Adrenal gland (tissue), 19 donors: ENCODE measurements at places on chromosomes 11 and 22. TPM values are rescaled to one million over a fixed set of nuclear protein-coding genes. Genes with fewer than 3 reads are reported as not detected.

The BCO2 gene
- 59.9 TPM for total RNA-seq

The B3GAT1 gene
- not detected for total RNA-seq

The CECR2 gene
- 1.7 TPM for total RNA-seq

The MUC5AC gene
- not detected for total RNA-seq

The PITPNB gene
- total RNA-seq: 44.6 TPM

The DUSP8 gene
- total RNA-seq: 0.22 TPM

The PAX6 gene
- not detected for total RNA-seq

DNA sequence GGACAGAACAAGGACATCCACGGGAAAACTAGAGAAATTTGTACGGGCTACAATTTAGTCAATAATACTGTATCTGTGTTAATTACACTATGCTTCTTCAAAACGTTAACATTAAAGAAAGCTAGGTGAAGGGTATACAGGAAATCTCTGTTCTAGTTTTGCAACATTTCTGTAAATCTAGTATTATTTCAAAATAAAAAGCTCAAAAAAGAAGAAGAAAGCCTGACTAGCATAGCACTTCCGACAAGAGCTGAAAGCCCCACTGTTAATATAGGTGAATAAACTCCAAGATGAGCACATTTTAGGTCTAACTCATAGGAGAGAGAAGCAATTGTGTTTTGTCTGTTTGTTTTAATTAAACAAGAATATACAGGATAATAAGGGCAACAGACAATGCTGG is 299.7 kb downstream of the TTC28 start:
- no peaks in the 10 kb centered on the region for H3K27me3 ChIP-seq
- no peaks in the 10 kb centered on the region for H3K36me3 ChIP-seq
- DNase-seq: no peak

- DNase-seq: no peak
- H3K4me3 ChIP-seq: no peak overlapping the region
- H3K27ac ChIP-seq: no peak overlapping the region
Observed at GRCh38 chr11:66328031-66328301, 8.3 kb downstream of the RIN1 start.

DNA sequence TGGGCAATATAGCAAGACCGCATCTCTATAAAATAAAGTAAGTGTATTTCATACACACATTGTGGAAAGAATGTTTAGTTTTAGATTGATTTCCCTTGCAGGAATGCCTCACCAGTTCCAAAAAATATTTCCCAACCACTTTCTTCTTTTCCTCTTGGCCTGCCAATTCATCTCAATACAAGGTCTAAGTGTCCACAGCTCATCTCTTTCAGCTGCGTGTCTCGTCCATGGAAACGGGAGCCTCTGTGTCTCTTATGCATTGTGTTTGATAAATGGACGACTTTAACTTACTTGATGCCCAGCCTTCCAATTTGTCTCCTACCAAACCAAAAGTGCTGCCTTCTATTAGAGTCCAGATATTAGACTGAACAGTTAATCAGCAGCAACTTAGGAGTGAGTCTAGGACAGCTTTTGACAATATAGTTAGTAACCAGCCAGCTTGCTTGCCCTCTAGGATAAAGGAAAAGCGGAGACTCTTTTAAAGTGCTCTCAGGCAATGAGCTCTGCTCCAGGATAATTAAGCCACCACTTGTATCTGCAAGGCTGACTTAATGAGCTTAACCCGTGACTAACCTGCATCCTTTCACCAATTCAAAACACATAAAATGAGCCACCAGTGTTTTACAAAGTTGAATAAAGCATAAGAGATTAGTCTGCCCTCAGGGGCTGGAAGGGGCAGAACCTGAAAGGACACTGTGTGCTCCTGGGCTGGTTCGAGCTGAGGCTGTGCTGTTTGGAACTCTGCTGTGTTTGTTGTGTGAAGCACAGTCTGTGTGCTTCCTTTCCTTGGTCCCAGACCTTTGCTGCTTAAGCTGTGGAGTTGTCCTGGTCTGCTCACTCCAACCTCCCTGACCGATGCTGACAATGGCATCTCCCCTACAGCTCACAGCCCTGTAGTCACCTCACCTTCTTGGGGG is 27.5 kb downstream of the FBXO7 start:
- H3K4me3 ChIP-seq: no peak overlapping the region
- H3K36me3 ChIP-seq: no peaks in the 10 kb centered on the region
- no peaks in the 10 kb centered on the region for H3K27me3 ChIP-seq
- DNase-seq: no peak
- H3K4me1 ChIP-seq: peaks cover 7% of the 10 kb centered on the region

DNA sequence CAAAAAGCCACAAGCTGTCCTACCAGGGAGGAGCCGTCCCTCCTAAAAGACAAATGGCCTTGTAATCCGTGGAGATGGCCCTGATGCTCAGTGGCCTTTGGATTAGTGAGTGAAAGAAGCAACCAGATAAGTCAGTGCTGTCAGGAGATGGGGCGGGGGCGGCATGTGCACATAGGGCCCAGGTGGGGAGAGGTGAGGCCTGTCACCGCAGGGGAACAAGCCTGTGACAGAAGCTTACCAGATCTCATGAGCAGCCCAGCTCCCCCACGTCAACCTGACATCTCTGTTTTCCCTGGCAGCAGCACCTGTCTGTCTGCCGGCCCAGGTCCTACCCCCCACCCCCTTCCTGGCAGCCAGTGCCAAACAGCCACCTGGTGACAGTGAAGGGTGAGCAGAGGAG is 162.6 kb downstream of the BUD13 start:
- no peak overlapping the region for H3K27ac ChIP-seq
- no peak overlapping the region for H3K4me3 ChIP-seq
- no peak for DNase-seq
- no peaks in the 10 kb centered on the region for H3K36me3 ChIP-seq

DNA sequence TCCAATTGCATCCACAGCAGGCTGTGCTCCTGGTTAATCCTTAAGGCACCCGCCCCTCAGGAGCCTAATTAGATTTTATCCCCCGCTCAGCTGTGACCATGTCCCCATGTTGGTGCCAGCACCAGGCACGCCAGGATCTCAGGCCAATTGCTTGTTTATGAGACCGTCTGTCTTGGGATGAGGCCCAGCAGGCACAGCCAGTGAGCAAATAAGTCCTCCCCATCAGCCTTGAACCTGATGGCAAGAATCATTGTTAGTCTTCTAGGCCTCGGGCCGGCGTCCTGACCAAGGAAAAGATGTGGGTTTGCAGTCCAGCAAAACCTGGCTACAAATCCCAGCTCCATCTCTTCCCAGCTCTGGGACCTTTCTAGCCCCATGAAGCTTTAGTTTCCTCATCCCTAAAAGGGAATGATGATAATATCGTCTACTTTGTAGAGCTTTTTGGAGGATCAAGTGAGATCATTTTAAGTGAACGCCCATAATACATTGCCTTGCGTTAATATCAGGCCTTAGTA is 57.3 kb downstream of the TP53I11 start:
- H3K4me1 ChIP-seq: peaks cover 18% of the 10 kb centered on the region
- no peaks in the 10 kb centered on the region for H3K27me3 ChIP-seq
- peak overlapping the region; percentile 78 for H3K27ac ChIP-seq
- no peaks in the 10 kb centered on the region for H3K36me3 ChIP-seq
- DNase-seq: peak; percentile 60
- H3K4me3 ChIP-seq: no peak overlapping the region

GRCh38 chr11:102007567-102008437 is 39.4 kb upstream of the CFAP300 start:
- H3K4me3 ChIP-seq: no peak overlapping the region
- no peak for DNase-seq
- no peaks in the 10 kb centered on the region for H3K27me3 ChIP-seq
- no peak overlapping the region for H3K27ac ChIP-seq
- no peaks in the 10 kb centered on the region for H3K36me3 ChIP-seq

DNA sequence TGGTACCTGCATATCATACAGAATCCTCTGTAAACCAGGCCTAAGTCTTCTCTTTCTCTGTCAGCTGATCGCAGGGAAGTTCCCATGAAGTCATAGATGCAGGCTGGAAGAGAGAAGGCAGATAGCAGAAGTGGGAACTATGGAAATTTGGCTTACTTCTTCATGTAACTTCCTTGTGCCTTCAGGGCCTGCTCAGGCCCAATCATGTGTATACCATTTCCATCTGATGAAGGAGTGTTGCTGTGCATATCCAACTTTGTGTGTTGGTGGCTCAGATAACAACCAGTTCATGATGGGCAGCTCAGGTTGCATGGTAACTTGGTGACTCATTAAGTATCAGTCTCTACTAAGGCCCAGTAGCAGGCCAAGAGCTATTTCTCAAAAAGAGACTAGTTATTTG is 53.1 kb upstream of the CEP295 start:
- H3K27me3 ChIP-seq: no peaks in the 10 kb centered on the region
- no peaks in the 10 kb centered on the region for H3K4me1 ChIP-seq
- DNase-seq: no peak

DNA sequence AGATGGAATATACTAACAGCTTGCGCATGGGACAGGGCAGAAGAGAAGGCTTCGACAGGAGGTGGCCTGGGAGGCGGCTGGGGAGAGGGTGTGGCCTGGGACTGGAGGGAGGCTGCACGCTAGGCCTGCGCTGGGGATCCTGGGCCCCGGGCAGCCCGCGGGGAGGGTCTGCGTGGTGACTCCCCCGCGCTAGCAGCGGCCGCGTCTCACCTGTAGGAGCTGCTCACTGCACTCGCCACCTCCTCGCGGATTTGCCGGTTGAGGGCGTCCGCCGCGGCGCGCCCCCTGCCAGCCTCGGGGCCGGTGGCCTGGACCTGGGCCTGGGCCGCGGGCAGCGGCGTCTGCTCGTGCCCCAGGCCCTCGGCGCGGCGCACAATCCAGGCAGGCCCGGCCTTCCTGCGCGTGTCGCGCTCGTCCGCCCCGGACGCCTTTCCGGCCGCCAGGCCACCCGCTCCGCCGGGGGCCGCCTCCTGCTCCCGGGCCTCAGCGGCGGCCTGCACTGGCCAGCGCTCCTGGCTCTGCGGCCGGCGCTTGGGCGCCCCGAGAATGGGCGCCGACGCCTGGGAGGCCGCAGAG is 1.5 kb downstream of the MAP6 start:
- peaks cover 11% of the 10 kb centered on the region for H3K4me1 ChIP-seq
- H3K27ac ChIP-seq: no peak overlapping the region
- H3K4me3 ChIP-seq: peak overlapping the region; percentile 31
- H3K36me3 ChIP-seq: no peaks in the 10 kb centered on the region

DNA sequence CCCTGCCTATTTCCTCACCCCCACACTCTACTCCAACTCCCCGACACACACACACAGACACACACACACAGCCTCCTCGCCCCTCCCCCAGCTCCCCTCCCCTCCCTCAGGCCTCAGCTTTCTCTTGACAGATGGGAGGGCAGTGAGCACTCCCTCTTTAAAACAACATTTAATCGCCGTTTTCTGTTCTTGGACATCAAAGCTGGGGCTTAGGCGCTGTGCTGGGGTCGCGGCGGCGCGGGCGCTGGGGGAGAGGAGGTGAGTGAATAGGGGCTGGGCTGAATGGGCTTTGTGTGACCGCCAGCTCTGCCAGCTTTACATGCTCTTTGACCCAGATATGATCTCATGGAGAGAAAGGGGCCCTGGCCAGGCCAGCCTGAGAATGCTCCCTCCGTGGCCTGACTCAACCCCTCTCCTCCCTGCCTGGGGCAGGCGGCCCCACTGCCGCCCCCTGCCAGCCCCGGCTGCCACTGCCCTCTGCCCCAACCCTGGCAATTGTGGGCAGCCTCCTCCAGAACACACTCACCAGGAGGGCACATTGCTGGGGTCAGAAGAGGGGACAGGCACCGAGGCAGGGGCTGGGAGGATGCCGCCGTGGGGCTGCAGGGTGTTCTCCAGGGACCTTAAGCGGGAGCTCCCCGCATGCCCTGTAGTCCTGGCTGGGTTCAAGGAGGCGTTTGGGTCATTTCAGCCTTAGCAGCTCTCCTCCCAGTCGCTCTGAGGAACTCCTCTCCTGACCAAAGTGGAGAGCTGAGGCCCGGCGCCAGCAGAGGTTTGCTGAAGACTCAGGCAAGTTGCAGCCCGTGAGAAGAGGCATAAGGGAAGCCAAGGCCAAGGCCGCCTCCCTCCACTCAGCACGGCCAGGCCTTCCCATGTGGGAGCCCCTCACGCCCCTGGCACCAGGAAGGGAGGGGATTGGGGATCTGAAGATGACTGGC is 38.3 kb upstream of the NNMT start:
- no peaks in the 10 kb centered on the region for H3K27me3 ChIP-seq
- peaks cover 41% of the 10 kb centered on the region for H3K4me1 ChIP-seq
- no peak overlapping the region for H3K4me3 ChIP-seq
- H3K36me3 ChIP-seq: peaks cover 6% of the 10 kb centered on the region

- H3K27ac ChIP-seq: no peak overlapping the region
- no peaks in the 10 kb centered on the region for H3K27me3 ChIP-seq
- H3K36me3 ChIP-seq: no peaks in the 10 kb centered on the region
- H3K4me3 ChIP-seq: no peak overlapping the region
- peak; percentile 46 for DNase-seq
- H3K4me1 ChIP-seq: no peaks in the 10 kb centered on the region
Observed at GRCh38 chr22:44304354-44304753, 8.4 kb downstream of the SHISAL1 start.

- peaks cover 9% of the 10 kb centered on the region for H3K4me1 ChIP-seq
- H3K36me3 ChIP-seq: no peaks in the 10 kb centered on the region
- no peak overlapping the region for H3K4me3 ChIP-seq
- H3K27ac ChIP-seq: peak overlapping the region; percentile 43
Observed at GRCh38 chr22:31148488-31148887, 8.2 kb upstream of the PLA2G3 start.

DNA sequence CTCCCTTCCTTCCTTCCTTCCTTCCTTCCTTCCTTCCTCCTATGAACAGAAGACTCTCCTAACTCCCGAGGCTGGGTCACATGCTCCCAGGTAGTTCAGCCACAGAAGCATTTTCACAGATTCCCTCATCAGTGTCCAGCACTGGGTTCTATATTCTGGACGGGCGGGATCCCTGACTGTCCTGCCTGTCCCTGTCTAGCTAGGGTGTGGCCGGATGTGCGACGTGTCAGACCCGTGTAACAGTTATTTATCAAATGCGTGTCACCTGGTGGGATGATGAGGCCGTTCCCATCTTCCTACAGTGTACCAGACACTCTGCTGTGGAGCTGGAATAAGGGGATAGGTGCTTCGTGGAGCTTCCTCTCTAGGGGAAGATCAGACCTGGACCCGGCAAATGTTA is 901.0 kb downstream of the BRD1 start:
- no peaks in the 10 kb centered on the region for H3K4me1 ChIP-seq
- no peak overlapping the region for H3K27ac ChIP-seq
- H3K27me3 ChIP-seq: no peaks in the 10 kb centered on the region
- DNase-seq: no peak
- no peaks in the 10 kb centered on the region for H3K36me3 ChIP-seq

DNA sequence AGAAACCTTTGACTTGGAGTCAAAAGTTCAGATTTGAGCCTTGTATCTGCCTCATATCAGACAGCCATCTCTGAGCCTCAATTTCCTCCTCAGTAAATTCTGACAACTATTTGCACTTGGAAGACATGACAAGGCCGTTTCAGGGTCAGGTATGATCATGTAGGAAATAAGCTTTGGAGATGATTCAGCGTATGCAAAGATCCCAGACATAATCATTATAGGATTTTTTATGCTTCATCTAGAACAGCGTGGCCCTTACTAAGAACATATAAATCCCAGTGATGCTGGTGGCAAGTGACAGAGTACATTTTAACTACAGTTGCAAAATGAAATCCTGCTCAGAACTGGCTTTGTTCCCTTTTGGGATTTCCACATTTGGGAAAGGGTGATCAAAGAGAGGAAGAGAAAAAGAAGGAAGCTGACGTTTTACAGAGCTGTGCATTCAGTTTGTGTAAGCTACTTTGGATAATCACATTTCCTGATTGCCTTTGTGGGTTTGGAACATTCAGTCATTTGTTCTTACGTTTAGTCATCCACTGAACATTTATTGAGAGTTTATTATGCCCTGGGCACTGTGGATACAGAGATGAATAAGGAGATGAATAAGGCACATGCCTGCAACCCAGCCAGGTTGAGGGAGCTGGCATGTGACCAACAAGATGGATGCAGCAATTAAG is 81.9 kb upstream of the HEPHL1 start:
- H3K4me1 ChIP-seq: no peaks in the 10 kb centered on the region
- no peak for DNase-seq
- no peaks in the 10 kb centered on the region for H3K36me3 ChIP-seq
